T-helper 22 cell (primary cell): ENCODE measurements at places on chromosomes 11 and 22.
A peak's percentile ranks its signal among the peaks of the same experiment; 100 is the strongest.

DNA sequence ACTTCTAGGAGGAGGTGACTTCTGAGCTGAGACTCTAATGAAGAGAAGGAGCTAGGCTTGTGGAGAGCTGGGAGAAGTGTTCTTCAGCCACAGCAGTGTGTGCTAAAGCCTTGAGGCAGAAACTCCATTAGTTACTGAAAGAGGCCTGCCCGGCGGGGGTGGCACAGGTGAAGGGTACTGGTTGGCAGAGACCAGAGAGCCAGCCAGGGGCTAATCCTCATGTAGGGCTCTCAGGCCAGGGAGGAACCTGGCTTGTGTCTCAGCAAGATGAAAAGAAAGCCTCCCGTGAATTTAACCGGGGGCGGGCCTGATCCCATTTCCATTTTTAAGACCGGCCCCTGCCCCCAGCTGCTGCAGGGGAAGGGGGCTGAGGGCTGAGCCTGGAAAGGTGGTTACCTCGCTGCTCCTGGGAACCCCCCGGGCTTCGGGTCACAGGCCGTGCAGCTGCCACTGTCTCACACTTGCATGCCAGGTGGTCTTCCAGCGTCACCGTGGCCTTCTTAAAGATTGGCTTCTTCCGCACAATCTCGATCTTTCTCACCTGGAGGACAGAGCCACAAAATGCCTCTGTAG lies 15.0 kb downstream of the PDGFB start:
- DNase-seq = no peak

DNA sequence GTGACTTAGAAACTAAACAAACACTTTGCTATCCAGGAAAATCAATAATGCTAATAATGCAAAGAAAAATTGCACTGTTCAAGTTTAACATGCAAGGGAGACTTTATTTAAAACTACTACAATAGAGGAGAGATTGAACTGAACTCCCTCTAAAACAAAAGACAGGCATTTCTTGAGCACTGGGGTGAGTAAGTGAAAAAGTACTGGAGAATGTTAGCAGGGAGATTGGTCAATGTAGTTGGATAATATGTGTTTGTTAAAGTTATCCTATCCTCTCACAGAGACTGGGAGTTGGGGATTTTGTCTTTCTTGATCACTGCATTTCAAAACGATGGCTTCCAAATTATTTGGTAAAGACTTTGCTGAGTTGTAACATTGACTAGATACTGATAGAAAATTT lies 77.6 kb downstream of the LUZP2 start:
- DNase-seq = no peak

DNA sequence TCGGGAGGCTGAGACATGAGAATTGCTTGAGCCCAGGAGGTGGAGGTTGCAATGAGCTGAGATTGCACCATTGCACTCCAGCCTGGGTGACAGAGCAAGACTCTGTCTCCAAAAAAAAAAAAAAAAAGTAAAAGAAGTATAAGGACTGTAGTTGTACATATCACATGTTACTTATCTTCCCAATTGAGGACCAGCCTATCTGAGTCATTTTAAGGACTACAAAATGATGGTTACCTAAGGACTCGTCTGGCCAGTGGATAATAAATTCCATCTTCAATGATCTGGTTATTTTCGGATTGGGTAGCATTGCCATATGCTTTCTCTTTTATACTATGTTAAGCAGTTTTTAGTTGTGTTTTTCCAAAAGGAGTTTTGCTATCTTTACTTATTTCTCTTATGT lies 55.3 kb downstream of the PPFIA1 start:
- DNase-seq = no peak

DNA sequence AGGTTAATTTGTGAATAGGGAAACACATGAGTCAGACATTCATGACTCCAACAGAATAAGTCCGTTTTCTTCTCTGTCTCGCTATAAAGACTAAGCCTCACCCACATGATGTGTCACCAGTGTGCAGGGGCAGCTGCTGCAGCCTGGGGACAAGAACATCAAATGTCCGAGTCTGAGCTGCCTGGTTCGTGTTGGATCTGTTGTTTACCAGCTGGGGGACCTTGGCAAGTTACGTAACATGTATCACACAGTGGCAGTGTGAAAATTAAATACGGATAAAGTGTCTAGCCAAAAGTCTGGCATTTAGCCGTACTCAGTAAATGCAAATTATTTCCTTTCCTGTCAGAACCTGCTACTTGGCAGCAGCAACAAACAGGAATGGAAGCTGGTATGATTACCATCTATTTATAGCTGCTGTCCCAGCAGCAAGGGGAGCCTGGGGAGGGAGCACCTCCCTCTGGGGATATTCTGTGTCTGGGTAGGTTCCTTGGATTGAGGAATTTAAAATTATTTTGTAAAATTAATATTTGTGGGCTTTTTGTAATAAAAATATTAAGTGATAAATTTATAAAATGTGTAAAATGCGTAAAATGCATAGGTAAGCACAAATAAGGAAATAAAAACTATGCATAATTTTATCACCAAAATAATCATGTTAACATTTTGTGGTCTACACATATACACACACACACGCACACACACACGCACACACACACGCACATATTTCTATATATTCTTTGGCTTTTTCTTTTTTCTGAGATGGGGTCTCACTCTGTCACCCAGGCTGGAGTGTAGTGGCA lies 1.3 kb upstream of the CLDN25 start:
- no peak for DNase-seq

- DNase-seq = no peak
Observed at GRCh38 chr11:116033931-116034553, 529.8 kb upstream of the CADM1 start.

DNA sequence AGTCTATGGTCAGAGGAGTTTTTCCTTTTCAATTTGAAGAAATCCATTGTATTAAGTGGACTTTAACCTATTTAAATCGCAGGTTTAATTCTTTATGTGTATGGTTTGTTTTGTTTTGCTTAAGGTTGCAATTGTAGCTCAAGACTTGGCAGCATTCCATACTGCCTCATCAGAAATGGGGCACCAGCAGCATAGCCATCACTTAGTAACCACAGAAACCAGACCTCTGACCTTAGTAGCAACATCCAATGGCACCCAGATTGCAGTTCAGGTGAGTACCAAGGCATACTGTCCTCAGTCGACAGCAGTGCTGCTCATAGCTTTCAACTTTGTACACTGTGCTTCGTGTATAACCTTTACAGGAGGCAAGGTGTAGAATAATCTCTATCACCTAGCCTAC lies 48.4 kb upstream of the WEE1 start:
- DNase-seq = no peak

DNA sequence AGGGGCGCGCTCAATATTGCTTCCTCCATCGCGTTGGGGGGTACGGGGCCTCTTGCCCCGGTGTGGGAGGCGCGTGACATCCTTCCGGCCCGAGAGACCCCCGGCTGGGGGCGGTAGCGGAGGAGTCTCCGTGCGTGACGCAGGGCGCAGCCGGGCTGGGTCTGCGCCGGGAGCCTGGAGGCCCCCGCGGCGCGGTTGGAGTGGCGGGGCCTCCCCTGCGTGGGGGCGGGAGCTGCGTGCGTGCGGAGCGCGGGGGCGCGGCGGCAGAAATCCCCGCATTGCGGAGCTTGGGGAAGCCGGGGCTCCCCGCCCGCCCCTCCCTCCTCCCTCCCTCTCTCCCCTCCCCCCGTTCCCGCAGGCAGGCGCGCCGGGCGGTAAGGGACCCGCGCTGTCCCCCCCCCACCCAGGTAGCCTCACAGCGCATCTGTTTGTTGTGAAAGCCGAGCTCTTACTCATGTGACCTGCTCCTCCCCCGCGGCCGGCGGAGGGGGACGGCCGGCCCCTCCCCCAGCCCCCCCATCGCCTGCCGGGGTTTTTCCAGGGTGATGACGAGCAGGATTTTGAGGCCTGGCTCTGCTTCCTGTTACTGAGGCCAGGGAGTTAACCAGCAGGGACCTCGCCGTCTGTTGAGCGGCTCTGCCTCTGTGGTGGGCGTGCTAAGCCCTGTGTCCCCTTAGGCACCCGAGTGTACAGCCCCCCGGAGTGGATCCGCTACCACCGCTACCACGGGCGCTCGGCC lies 1.6 kb downstream of the PIM3 start:
- DNase-seq = peak; percentile 91

DNA sequence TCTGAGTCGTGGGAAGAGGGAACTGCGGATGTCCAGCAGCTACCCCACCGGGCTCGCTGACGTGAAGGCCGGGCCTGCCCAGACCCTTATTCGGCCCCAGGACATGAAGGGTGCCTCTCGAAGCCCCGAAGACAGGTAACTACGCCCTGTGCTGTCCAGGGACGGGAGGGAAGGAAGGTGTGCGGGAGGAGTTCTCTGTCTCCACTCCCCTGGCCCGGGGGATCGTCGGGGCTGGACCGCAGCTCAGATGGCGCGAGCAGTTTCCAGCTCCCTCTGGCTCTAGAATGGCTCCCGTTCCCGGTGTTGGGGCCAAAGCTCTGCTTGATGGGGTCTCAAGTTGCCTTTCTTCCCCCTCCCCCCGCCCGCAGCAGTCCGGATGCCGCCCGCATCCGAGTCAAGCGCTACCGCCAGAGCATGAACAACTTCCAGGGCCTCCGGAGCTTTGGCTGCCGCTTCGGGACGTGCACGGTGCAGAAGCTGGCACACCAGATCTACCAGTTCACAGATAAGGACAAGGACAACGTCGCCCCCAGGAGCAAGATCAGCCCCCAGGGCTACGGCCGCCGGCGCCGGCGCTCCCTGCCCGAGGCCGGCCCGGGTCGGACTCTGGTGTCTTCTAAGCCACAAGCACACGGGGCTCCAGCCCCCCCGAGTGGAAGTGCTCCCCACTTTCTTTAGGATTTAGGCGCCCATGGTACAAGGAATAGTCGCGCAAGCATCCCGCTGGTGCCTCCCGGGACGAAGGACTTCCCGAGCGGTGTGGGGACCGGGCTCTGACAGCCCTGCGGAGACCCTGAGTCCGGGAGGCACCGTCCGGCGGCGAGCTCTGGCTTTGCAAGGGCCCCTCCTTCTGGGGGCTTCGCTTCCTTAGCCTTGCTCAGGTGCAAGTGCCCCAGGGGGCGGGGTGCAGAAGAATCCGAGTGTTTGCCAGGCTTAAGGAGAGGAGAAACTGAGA lies 1.4 kb downstream of the ADM start:
- no peak for DNase-seq

DNA sequence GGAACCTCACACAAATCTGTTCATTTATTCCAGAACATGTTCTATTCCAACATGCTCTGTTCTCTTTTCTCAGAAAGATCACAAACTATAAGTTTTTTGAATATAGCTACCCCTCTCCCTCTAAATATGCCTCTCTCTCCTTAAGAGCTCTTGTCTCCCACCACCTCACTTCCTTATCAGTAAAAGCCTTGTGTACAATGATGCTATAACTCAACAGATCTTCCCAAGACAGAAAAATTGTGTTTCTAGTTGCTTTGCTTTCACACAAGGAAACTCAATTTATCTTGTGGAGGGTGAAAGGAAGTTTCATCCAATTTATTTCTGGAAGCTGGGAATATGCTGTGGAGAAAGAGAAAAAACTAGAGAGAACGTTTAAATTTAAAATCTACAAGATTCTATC lies 64.4 kb downstream of the FAM76B start:
- DNase-seq = no peak

- no peak for DNase-seq
Observed at GRCh38 chr22:39851606-39852315, 41.8 kb downstream of the ENTHD1 start.

GRCh38 chr11:130675371-130675821 lies 227.0 kb downstream of the ADAMTS15 start:
- no peak for DNase-seq

GRCh38 chr11:128830290-128831173 lies 36.6 kb downstream of the KCNJ1 start:
- DNase-seq = no peak

GRCh38 chr11:126742582-126742981 lies 258.0 kb downstream of the KIRREL3 start:
- no peak for DNase-seq

- no peak for DNase-seq
Observed at GRCh38 chr11:114085965-114086793, 26.7 kb downstream of the ZBTB16 start.

GRCh38 chr11:8100605-8101004 lies 19.6 kb downstream of the TUB start:
- no peak for DNase-seq
